ENCODE measurements at places on chromosomes 16 and 17. TPM values are rescaled to one million over a fixed set of nuclear protein-coding genes. Genes with fewer than 3 reads are reported as not detected.

The SLC13A2 gene
- not detected for polyA plus RNA-seq

The CYGB gene
- 12.9 TPM for polyA plus RNA-seq

The TBX2 gene
- not detected for polyA plus RNA-seq

The ZNF19 gene
- 11.8 TPM for polyA plus RNA-seq

The C16orf96 gene
- polyA plus RNA-seq = 0.21 TPM

The BRIP1 gene
- 0.47 TPM for polyA plus RNA-seq

The GLOD4 gene
- polyA plus RNA-seq = 235 TPM

The TMC5 gene
- not detected for polyA plus RNA-seq

The PHF23 gene
- 60.3 TPM for polyA plus RNA-seq

The ALOX12B gene
- 0.31 TPM for polyA plus RNA-seq

The RMI2 gene
- 0.48 TPM for polyA plus RNA-seq

The VASN gene
- 0.32 TPM for polyA plus RNA-seq

The MRPL58 gene
- 49.7 TPM for polyA plus RNA-seq

The TMEM92 gene
- not detected for polyA plus RNA-seq

The C17orf67 gene
- polyA plus RNA-seq = 0.15 TPM

The STAT5A gene
- 0.08 TPM for polyA plus RNA-seq

The C17orf78 gene
- not detected for polyA plus RNA-seq

The ACSM2A gene
- polyA plus RNA-seq = not detected

The SLC43A2 gene
- 60.1 TPM for polyA plus RNA-seq

The SLC4A1 gene
- polyA plus RNA-seq = 0.05 TPM

The ZG16 gene
- not detected for polyA plus RNA-seq

The TBC1D3C gene
- polyA plus RNA-seq = 8.1 TPM

The SOCS7 gene
- 23.7 TPM for polyA plus RNA-seq

The CHST6 gene
- not detected for polyA plus RNA-seq

The SLC46A1 gene
- polyA plus RNA-seq = 12.3 TPM

The SLC38A10 gene
- 46.0 TPM for polyA plus RNA-seq

The PIRT gene
- 0.06 TPM for polyA plus RNA-seq

The CACNG4 gene
- 32.9 TPM for polyA plus RNA-seq

The ZNF598 gene
- 22.1 TPM for polyA plus RNA-seq

The PRSS36 gene
- 2.0 TPM for polyA plus RNA-seq

The ZNF23 gene
- 40.4 TPM for polyA plus RNA-seq

The CIAPIN1 gene
- 131 TPM for polyA plus RNA-seq
